Esophagus muscularis mucosa (tissue), 4 donors: ENCODE measurements at places on chromosomes 2 and 18.

DNA sequence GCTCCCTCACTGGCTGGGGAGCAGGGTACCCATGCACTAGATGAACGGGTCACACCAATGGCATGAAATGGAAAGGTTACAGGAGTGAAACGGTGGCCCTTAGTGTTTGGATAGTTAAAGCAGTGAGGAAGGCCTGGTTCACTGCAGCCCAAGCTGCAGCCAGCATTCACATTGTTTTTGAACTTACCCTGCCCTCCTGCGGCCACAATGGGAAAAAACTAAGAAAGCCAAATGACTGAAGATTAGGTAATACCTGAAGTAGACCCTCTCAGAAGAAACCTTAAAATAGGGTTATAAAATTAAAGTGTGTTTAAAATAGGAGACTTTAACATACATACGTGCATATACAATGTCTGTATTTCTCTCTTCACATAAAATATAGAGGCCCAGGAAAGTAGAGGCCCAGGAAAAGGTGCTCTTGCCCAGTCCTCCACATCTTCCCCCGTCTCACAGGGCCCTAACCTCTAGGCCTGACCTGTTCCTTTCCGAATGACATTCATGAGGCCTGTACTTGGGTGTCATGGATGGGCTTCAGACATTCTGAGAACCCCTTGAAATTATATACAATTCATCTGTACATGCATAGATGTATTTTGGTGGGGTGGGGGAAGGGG, 33.3 kb downstream of the DOK1 start:
- no peak for DNase-seq

GRCh38 chr2:180933332-180933731, 47.1 kb upstream of the UBE2E3 start:
- DNase-seq = no peak

- DNase-seq = no peak
Measured at GRCh38 chr2:68377137-68377780, 12.2 kb downstream of the PLEK start.

DNA sequence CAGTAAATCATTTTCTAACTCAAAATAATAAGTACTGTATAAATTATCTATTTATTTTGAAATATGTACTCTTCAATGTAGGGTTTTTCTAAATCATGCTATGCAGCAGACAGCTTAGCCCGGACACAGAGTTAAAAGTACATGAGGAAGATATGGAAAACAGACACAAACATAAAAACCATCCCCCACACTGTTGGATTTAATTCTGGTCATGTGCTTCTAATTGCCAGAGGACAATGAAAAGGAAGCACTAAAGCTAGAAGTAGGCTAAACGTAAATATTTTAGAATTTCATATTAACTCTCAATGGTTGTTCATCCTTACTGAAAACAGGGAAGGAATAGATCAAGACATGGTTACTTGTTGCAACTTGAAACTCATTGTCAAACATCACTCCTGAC, 420.7 kb downstream of the ERBB4 start:
- no peak for DNase-seq

DNA sequence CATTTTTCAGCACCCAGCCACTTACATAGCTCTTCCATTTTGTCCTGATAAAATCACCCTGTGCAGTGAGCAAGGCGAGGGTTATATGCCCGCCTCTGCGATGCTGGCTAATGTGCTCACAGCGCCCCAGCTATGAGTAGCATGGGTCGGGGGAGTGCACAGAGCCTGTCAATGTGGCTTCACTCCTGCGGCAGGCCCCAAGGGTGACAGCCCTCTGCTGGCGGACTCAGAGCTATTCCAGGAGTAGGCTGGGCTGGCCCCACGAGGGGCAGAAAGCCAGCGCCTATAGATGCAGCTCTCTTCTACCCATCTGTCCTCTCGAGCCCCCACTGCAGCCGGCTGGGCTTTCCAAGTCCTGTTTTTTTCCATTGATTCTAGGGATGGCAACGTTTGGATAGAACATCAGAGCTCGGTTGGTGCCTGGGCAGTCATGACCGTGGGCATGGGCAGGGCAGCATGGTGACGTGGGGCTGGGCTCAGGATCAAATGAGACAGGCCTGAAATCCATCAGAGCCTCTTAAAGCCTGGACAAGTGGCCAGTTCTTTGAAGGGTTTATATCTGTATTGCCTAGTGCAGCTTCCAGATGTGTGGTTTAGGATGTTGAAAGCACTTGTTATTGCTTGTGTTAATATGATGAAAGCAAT, 134.7 kb downstream of the MCFD2 start:
- no peak for DNase-seq

- no peak for DNase-seq
Measured at GRCh38 chr18:68800075-68800474, 2.2 kb downstream of the CCDC102B start.
